ENCODE measurements at places on chromosomes 12 and 14. TPM values are rescaled to one million over a fixed set of nuclear protein-coding genes. Genes with fewer than 3 reads are reported as not detected.

Gene SOAT2
- 0.59 TPM for total RNA-seq

Gene SSPN
- not detected for total RNA-seq

Gene TUBA1B
- 2,180 TPM for total RNA-seq

Gene ESRRB
- 0.39 TPM for total RNA-seq

Gene WNT1
- not detected for total RNA-seq

Gene DCAF4
- 17.7 TPM for total RNA-seq

Gene HRK
- not detected for total RNA-seq

Gene ZFP36L1
- total RNA-seq = 73.4 TPM

Gene CDK2
- 116 TPM for total RNA-seq

Gene TGFB3
- total RNA-seq = 2.8 TPM

Gene TAS2R19
- total RNA-seq = 3.2 TPM

Gene MEG3
- total RNA-seq = not detected

Gene TMBIM4
- 26.5 TPM for total RNA-seq

Gene CLEC12A
- not detected for total RNA-seq

Gene CLEC6A
- total RNA-seq = not detected

Gene LRIG3
- total RNA-seq = not detected

Gene SLC8A3
- total RNA-seq = 0.09 TPM

Gene TMEM119
- total RNA-seq = 0.09 TPM

Gene CRIP1
- total RNA-seq = 200 TPM

Gene ZCCHC8
- 36.7 TPM for total RNA-seq

Gene SERPINA3
- not detected for total RNA-seq

Gene MAP3K9
- total RNA-seq = 10.7 TPM

Gene OTOGL
- not detected for total RNA-seq

Gene SPX
- 0.39 TPM for total RNA-seq

Gene DTX3
- 33.5 TPM for total RNA-seq

Gene LLPH
- total RNA-seq = 26.4 TPM

Gene SYNE3
- total RNA-seq = 9.9 TPM

Gene NKX2-1
- total RNA-seq = not detected

Gene TRIM9
- total RNA-seq = 3.1 TPM

Gene FOXA1
- total RNA-seq = 0.16 TPM

Gene ERH
- 371 TPM for total RNA-seq

Gene C14orf180
- total RNA-seq = not detected

Gene OASL
- total RNA-seq = 2.6 TPM

Gene SCYL2
- 22.3 TPM for total RNA-seq

Gene C1S
- total RNA-seq = 21.9 TPM
